Hematopoietic multipotent progenitor cell (in vitro differentiated cells): ENCODE measurements at places on chromosomes 4 and X. TPM values are rescaled to one million over a fixed set of nuclear protein-coding genes. Genes with fewer than 3 reads are reported as not detected.

The ERAS gene
- total RNA-seq: 0.27 TPM

The KCNE5 gene
- total RNA-seq: 1.1 TPM

The SH3RF1 gene
- 12.1 TPM for total RNA-seq

The HSFX1 gene
- total RNA-seq: 1.6 TPM

The PLAC8 gene
- 205 TPM for total RNA-seq

DNA sequence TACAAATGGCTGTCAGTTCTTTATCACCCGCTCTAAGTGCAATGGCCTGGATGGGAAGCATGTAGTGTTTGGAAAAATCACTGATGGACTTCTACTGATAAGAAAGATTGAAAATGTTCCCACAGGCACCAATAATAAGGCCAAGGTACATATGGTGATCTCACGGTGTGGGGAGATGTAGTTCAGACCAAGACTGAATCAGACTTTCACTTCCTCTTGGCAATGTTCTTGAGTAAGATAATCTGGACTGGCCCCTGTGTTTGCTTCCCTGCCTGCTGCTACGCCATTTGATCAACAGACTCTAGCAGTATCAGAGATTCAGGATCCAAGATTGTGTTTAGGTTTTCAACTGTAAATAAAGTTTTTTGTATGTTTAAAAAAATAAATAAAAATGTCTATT, 682.2 kb upstream of the AMOT start:
- no peak for DNase-seq

DNA sequence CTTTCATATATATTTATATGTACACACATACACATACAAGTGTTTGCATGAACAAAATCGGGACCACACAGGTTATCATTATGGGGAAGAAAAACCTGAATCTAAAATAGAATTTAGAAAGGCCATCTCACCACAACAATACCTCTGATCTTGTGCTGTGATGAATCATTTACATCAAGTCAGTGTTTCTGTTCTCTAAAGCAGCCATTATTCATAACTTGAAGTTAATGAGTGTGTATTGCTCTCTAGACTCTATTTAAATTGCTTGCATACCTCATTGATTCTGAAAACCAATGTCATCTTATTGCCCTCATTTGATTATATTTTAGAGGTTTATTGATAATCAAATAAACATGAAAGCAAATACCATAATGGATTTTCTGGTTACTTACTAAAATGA, 71.6 kb downstream of the FAM114A1 start:
- DNase-seq: no peak

DNA sequence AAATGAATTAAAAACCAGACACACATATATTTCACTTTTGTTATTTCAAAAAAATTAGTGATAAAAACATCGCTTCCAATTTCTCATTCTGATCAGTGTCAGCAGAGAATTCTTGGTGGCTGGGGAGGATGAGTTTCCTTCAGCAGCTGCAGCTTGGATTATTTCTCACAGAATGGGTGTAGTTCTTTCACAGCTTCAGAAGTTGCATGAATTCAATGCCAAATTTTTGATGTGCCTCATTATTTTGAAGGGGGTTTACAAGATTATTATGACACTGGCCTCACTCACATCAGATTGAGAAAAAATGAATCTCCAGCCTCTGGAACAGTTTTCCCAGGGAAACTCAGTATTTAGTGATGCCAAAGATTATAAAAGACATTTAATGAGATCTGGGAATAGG, 184.9 kb upstream of the WDFY3 start:
- no peak for DNase-seq

- peak; percentile 20 for DNase-seq
Measured at GRCh38 chrX:55908661-55909212, 191.2 kb downstream of the RRAGB start.

- peak; percentile 10 for DNase-seq
Measured at GRCh38 chr4:165464813-165465381, 86.1 kb downstream of the CPE start.

DNA sequence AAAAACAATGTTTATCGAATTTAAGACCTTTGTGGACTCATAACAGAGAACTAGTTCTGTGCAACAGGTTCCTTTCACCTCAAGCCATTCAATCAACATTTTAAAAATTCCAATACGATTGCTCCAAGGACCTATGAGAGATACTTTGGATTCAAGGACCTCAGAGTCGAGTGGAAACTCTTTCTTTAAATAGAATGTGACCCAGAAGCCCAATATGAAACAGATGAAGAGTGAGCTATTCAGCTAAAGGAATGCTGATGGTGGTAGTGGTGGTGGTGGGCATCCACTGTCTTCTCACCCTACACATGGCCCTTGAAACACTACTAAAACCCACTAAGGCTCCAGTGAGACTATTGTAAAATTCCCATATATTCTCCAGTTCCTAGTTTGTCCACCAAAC, 257.2 kb downstream of the DMD start:
- no peak for DNase-seq

DNA sequence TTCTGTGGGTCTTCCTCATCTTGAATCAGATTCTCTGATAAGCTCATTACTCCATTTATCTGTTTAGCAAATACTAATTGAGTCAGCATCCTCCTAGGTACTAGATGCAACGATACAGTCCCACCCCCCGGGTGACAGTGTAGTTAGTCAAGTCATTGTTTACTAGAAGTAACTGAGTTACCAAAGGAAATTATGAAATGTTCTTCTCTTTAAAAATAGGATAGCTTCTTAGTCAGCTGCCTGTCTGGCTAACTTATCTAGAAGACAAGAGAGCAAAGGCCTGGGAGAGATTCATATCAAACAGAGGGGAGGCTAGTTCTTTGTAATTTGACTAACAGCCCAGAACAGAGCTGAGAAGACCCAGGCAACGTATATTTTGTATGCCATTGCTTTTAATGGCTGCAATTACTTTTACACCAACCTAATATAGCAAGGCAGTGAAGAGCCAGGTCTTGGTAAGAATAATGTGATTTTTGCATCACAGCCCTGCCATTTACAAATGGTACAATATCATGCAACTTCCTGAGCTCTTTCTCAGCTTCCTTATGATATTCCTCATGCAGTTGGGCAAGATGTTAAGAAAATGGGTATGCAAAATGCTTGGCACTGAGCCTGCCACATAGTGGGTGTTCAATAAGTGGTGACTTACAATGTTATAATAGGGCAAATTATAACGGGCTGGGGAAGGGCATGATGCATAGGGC, 149.9 kb downstream of the CHIC2 start:
- no peak for DNase-seq

DNA sequence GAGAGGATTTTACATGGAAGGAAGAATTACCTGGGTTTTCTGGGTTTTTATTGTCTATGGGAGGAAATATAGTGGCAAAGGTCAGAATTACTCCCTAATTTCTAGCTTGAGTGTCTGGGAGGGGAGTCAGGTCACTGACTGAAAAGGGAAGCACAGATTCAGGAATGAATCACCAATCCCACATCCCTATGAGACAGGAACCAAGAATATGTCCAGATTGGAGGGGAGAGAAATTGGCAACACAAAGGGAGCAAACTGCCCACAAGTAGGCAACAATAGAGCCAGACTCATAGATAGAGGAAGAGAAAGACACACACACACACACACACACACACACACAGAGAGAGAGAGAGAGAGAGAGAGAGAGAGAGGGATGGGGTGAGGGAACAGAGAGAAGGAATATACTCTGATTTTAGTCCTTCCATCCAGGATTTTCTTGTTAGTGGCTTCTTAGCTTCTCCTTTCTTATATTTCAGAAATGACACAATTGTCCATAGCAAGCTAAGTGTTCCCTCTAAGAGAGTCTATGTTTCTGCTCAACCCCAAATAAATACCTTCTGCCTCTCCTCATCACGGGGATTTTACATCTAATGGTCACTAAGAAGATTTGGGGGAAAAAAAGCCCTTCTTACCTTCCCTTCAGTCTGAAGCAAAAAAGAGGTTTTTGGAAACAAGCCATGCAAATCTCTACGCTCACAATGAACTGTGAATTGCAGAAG, 12.0 kb downstream of the P2RY10 start:
- DNase-seq: no peak

GRCh38 chrX:96176921-96177320, 507.7 kb upstream of the DIAPH2 start:
- no peak for DNase-seq

DNA sequence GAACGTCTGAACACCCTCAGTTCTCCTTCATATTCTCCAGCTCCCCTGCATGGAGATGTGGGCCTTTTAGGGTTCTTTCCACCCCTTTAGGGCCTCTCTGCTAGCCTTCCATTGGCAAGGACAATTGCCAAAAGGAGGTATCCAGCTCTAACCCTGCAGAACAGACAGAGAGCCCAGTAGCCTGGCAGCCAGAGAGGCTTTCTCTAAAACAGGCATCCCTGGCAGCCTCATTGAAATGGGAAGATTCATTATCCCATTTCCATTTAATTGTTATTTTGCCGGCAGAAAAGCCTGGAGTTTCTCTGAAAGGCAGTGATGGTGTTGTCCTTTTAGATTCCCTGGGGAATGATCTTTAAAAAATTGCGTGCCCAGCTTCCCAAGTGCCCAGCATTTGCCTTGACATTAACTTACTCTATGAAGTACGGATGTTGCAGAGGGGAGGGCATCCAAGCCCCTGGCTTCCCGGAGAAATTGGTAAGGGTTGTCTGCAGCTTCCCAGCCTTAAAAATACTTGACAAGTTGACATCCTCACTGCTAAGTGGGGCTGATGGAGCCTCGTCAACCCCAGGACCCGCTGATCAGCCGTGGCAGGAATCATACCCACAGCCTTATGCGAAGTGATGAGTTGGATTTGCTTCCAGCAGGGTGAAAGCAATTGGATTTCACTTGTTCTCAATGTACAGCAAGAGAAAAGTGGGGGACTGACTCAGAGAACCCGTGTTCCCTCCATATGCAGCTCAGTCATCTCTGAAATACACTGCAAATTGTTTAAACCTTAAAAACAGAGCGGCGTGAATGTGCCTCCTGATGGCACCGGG, 244.1 kb downstream of the CRLF2 start:
- DNase-seq: no peak

GRCh38 chrX:38927592-38927991, 126.3 kb downstream of the MID1IP1 start:
- DNase-seq: no peak

DNA sequence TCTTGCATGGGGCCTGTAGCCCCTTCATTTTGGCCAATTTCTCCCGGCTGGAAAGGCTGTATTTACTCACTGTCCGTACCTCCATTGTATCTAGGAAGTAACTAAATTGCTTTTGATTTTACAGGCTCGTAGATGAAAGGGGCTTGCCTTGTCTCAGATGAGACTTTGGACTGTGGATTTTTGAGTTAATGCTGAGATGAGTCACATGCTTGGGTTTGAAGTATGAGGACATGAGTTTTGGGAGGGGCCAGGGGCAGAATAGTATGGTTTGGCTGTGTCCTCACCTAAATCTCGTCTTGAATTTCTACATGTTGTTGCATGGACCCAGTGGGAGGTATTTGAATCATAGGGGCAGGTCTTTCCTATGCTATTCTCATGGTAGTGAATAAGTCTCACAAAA, 407.6 kb upstream of the NDST3 start:
- DNase-seq: no peak

DNA sequence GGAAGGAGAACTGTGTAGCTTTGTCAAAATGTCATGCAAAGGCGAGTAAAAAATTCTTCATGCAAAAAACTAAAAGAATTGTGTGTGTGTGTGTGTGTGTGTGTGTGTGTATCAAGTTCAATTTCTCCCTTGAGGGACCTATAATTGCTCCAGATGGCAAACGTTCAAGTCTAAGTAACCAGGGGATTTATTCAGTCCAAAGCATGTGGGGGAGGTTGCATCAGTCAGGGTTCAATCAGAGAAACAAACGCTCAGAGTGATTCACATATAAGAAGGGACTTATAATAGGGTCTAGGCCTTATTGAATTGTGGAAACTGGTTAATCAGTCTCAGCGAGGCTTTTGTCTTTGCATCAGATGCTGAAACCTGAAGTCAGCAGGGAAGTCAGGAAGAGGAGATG, 5.0 kb downstream of the DCAF8L1 start:
- no peak for DNase-seq

- DNase-seq: peak; percentile 24
Measured at GRCh38 chr4:147732518-147733235, 789 bp downstream of the ARHGAP10 start.

GRCh38 chr4:107292979-107293378, 256.9 kb upstream of the DKK2 start:
- DNase-seq: no peak

GRCh38 chr4:75557696-75558095, 1.8 kb downstream of the ODAPH start:
- no peak for DNase-seq
